ENCODE measurements at places on chromosomes 7 and 10.

DNA sequence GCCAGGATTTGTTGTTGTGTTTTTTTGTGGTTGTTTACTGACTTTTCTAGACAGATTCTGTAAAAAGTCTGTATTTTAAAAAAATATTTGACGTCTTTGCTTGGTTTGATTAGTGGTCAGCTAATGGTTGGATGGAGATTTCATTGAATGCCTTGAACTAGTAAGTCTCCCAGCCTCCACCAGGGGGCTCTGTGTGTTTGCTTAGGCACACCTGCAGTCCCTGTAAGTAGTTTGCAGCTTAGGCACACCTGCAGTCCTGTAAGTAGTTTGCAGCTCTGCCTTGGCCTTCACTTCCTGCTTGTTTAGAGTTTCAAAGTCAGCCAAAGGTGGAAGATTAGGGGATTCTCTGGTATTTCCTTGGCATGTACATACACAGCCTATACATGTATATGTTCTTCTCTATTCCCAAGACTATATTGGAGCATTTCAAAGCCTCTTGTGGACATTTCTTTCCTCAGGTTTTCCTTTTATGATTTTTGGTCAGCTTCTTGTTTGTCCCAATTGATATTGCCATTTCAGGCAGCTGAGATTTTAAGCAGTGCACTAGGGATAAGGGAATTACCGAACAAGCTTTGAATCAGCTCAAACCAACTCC, 101.6 kb downstream of the CCSER2 start:
- DNase-seq: peak; percentile 39

GRCh38 chr10:122342293-122343134, 32.0 kb upstream of the PLEKHA1 start:
- DNase-seq: peak; percentile 75

DNA sequence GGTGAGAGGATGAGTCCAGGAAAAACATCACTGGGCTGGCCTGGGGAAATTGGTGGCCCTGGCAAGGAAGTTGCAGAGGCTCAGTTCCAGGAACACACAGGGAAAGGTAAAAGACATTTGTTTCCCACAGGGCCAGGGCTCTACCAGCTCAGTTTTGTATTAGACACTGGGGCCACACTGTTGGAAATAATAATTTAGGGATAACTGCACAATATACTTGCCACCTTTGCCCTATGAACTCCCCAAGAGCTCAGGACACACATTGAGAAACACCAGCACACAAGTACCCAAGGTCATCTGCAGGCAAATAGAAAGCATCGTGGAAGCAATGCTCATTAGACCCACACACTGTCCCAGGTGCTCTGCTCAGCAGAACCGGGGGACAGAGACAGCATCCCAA, 617.6 kb downstream of the PTPRN2 start:
- DNase-seq: no peak

- no peak for DNase-seq
Observed at GRCh38 chr10:91219371-91220193, 881 bp upstream of the PCGF5 start.

DNA sequence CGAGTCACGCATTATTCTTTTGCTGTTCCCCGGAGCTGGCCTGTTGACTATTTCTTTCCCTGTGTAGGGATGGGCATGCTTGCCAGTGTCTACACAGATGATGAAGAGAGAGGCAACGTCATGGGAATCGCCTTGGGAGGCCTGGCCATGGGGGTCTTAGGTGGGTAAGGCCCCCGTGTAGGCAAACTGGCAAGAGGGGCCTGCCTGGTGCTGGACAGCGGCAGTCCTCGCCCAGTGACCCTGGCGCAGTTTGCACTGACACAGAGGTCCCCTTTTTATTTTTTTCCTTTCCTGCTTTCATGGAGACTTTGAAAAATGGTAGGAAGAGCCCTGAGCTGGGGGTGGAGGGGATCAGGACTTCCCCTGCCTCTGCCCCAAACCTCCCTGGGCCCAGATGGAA, 13.4 kb downstream of the SLC18A2 start:
- no peak for DNase-seq

DNA sequence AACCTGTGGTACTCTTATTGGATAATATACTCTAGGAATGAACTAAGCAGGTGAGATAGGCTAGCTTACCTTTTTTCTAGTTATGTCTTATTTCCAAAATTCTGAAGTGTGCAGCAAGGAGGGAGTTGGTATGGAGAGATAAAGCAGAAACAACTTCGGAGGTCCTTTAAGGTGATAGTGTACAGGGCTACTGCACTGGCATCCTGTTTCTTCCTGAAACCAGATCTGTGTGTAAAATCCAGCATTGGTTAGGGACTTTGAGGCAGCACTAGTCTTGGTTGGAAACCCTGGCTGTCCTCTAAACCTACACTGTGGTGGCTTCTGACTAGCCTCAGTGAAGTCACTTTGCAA, 66.9 kb upstream of the STRIP2 start:
- no peak for DNase-seq

DNA sequence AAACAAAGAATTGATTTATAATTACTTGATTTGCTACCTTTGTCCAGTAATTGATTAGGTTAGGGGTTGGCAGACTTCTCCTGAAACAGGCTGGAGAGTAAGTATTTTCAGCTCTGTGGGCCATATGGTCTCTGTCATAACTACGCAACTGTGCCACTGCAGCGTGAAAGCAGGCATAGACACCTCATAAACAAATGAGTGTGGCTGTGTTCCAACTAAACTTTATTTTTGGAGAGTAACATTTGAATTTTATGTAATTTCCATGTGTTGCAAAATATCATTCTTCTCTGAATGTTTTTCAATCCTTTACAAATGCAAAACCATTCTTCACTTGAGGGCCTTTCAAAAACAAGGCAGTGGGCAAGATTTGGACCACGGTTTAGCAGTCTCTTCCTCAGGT, 76.9 kb downstream of the GALNT17 start:
- no peak for DNase-seq

- no peak for DNase-seq
Observed at GRCh38 chr7:7266257-7266881, 84.0 kb downstream of the C1GALT1 start.

GRCh38 chr7:108030516-108030915, 27.6 kb upstream of the LAMB1 start:
- no peak for DNase-seq

GRCh38 chr7:47498229-47499056, 83.5 kb downstream of the TNS3 start:
- DNase-seq: no peak

DNA sequence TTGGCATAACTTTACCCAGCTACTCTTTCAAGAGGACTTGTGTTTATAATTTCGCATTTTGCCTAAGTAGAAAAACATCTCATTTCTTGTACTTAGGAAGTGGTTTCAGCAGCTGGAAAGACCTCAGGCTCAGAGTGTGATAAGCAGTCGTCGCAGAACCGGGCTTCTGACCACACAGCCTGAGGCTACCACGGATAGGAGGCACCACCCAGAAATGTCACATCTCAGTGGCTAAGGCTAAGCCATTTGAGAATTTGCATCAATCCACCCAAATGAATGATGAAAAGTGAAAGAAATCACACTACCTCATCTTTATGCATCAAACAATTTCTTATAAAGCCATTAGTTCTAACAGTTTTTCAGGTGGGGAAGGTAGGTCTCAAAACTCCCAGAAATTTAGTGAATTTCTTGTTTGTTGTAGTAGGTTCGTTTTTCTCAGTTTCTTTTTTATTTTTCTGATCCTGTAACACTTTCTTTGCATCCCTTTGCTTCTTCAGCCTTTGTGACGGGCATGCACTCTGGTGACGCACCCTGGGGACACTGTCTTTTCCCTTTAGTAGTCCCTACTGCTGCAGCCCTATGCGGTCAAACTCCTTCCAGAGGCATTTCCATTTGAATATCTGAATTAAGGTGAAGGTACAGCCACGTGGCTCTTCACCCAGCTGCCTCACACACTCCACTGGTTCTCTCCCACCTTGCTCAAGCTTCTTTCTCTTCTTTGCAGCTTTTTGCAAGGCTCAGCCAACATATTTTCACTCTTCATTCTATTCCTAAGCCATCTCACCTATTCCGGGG, 68.5 kb downstream of the MAP3K8 start:
- peak; percentile 12 for DNase-seq

DNA sequence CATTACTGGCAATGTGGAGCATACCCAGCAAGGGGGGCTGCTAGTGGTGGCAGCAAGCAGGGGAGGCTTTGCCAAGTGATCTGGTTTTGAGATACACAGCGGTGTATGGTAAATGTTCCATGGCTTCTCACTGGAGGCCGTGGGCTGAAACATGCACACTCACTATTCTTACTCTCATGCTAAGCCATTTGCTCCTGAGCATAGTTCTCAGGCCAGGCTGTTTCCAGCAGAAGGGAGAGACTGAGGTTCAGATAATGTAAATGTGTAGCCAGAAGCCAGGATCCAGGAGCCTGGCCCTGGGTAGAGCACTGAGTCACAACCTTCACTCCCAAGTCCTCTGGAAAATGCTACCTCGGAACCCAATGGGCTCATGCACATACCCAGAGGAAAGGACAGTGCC, 757.9 kb downstream of the GRID1 start:
- DNase-seq: no peak

- no peak for DNase-seq
Observed at GRCh38 chr10:79221110-79222051, 125.9 kb upstream of the PPIF start.

DNA sequence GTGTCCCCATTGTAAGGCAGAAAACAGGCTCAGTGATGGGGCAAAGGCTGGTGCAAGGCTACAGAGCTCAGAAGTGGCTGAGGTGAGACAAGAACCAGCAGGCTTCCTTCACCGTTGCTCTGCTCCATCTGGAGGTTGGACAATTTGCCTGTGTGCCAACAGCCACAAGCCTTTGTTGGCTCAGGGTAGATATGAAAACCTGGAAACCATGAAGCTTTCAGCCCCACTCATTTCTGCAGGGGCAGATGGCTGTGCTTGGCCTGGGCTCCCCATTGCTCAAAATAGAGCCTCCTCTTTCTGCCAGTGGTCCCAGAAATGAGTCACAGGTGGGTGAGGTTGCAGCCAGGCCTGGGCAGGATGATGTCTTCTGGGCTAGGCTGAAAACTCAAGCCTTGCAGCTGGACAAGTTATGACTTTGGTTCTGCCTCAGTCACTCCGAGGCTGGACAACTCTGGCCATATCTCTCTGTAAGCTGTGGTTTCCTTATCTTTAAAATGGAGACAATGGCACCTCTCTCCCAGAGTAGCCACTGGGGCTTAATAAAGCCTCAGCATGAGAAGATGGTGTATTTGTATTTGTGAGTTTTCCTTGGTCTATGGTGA, 12.2 kb upstream of the ZNF273 start:
- no peak for DNase-seq

- no peak for DNase-seq
Observed at GRCh38 chr10:130202984-130203621, 66.9 kb downstream of the GLRX3 start.

GRCh38 chr10:13120786-13121499, 21.0 kb downstream of the OPTN start:
- no peak for DNase-seq

DNA sequence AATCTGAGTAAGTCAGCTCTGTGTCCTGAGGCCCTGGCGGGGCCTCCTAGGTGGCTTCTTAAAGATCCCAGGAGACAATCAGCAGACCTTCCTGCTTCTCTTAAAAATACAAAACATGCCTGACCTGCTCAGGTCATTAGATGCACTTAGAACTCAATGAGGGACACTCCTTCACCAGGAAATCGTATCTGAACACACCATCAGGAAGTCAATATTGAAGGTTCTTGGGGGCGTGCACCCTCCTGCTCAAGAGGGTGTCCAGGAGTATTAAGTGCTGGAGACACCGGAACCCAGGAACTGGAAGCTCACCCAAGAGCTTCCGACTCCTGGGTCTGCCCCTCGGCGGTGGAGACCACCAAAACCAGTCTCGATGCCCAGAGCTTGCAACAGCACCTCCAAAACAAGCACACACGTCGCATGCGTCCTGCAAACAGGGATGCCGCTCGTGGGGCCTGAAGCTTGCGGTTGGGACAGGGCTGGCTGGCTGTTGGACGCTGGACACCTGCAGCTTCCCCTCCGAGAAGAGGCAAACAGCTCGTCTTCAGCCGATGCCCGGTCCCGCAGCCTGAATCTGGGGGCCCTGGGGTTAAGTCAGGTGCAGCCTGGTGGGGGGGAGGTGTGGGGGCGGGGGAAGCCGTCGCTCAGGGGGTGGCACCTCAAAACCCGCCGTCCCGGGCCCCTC, 803 bp downstream of the RAPGEF5 start:
- DNase-seq: no peak

GRCh38 chr7:95478272-95479037, 7.3 kb upstream of the ASB4 start:
- DNase-seq: no peak

GRCh38 chr10:14296065-14296709, 34.5 kb downstream of the FRMD4A start:
- no peak for DNase-seq

GRCh38 chr10:126110489-126111180, 214.3 kb downstream of the FANK1 start:
- DNase-seq: no peak

GRCh38 chr10:73906524-73907447, 4.1 kb upstream of the PLAU start:
- DNase-seq: no peak

GRCh38 chr7:39507866-39508551, 58.2 kb upstream of the YAE1 start:
- DNase-seq: no peak

DNA sequence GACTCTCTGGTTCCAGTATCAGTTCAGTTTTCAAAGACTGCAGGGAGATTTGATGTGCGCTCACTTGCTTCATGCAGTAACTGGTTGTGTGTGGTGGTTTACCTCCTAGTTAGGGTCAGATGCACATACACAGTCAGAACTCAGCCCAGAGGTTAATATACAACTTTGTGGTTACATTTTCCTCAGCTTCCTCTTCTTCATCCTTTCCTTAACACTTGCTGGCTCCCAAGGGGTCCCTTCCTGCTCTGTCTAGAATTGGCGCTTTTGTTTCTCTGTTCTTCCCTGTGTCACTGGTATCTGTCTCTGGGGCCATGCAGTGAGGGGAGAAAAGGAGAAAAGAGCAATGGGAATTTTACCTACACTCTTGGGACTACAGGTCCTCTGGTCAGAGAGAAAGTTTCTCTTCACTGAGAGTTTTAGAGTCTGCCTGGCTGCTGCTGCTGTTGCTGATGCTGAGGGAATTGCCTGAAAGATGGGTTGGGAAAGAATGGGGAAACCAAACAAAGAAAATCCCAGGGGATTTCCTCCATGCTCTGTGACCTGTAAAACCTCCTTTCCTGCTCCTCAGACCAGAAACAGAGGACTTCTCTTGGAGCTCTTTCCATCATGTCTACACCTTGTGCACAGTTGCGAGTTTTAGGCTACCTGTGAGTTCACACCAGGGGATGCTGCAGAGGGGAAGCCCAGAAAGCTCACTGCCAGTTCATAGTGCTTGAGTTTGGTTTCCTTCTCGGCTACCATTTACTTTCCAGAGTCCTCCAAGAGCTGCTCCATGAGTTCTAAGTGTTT, 74.6 kb downstream of the WDFY4 start:
- no peak for DNase-seq

DNA sequence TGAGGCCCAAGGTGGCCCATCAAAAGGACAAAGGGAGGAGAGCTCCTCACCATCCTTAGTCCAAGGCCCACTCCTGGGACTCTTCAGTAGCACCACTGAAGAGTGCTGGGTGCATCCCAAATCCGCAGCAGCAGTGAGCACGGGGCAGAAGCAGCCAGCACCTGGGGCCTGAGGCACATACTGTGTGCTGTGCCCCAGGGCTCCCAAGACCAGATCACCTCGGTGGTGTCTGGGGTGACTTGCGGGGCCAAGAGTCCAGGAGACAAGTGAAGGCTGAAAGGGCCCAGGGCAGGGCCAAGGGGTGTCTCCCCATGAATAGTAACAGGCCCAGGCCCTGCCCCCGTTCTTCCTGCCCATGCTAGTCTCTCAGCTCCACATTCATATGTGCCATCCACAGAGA, 59.9 kb upstream of the INSIG1 start:
- no peak for DNase-seq
